ENCODE measurements at places on chromosomes 3 and 15.

- no peak for DNase-seq
Observed at GRCh38 chr3:194744826-194745225, 59.1 kb downstream of the FAM43A start.

DNA sequence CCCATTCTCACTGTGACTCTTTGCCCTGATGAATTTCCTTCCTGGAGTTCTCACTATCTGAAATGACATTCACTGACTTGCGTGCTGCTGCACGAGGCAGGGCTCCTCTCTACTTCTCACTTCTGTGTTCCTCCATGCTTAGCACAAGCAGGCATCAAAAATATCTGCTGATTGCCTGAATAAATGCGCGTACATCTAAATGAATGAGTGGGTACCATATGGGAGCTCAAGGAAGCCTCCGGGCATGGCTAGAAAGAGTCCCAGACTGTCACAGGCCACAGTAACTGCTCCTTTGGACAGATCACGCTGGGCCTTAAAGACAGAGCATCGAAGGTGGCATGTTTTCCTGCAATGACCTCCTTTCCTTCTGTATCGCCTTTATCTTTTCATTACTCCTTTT, 31.6 kb downstream of the HCN4 start:
- no peak for DNase-seq

- no peak for DNase-seq
Observed at GRCh38 chr3:169152319-169152718, 511.2 kb downstream of the MECOM start.

DNA sequence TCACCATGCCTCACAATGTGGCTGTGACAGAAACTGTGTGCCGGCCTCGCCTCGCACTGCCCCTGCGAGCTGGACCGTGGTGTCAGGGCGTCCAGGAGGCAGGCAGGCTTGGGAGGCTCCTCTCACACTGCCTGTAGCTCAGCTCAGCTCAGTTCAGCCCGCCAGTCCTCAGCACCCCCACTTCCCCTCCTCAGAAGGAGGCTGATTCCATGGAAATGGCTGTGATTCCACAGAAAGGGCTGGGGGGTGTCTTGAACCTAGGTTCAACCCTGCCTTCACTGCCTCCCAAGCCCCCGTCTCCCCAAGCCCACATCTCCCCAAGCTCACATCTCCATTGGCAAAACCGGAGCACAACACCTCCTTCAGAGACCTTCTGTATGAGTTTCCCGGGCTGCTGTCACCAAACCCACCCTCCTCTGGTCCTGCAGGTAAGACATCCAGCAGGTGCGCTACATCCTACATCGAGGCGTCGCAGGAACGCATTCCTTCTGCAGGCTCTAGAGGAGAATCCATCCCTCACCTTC, 94.0 kb downstream of the OCA2 start:
- no peak for DNase-seq

GRCh38 chr3:133301194-133301593, 98.7 kb upstream of the BFSP2 start:
- DNase-seq: no peak

DNA sequence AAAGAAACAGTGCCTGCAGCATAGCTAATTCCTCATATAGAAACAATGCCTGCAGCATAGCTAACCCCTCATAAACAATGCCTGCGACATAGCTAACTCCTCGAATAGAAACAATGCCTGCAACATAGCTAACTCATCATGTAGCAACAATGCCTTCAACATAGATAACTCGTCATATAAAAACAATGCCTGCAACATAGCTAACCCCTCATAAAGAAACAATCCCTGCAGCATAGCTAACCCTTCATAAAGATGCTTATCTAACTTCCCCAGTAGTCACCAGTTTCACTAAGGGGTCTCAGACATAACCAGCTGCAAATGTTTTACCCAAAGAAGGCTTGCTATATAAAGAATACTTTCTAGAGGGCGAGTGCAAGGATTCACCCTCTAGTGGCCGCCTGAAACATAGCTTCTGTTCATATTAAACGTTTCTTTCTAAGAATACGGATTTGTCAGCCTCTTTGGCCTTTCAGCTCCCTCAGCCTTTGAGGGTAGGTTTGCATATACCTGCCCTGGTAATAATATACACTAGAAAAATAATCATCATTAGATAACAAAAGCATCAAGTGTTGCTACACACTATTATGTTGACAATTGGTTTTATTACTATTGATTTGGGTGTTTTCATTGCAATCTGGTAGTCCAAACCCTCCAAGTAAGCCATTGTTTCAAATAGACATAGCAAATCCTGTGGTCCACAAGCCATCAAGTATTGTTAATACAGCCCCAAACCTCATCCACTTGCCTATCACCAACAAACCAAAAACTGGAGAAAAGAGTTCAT, 44.4 kb upstream of the FAN1 start:
- no peak for DNase-seq

- DNase-seq: no peak
Observed at GRCh38 chr3:16370872-16371740, 106.1 kb downstream of the OXNAD1 start.

DNA sequence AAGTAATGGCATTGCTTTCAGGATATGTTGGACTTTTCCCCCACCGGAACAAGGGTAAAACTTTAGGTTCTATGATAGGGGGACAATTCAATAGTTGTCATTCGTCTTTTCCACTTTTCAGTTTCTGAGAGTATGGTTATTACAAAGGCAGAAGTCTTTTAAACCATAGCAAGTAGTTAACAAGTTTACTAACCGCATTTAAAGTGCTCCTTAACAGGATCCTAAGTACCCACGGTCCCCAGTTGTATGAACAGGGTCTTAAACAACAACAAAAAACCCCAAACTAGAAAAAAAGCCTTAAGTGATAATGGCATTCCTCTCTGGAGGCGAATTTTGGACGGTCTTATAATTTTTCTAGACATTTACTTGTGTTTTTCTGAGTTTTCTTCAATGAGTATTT, 831 bp downstream of the IFT57 start:
- no peak for DNase-seq

- DNase-seq: no peak
Observed at GRCh38 chr15:52228921-52229320, 37.7 kb upstream of the GNB5 start.

GRCh38 chr15:42582569-42583375, 7.4 kb downstream of the STARD9 start:
- no peak for DNase-seq

DNA sequence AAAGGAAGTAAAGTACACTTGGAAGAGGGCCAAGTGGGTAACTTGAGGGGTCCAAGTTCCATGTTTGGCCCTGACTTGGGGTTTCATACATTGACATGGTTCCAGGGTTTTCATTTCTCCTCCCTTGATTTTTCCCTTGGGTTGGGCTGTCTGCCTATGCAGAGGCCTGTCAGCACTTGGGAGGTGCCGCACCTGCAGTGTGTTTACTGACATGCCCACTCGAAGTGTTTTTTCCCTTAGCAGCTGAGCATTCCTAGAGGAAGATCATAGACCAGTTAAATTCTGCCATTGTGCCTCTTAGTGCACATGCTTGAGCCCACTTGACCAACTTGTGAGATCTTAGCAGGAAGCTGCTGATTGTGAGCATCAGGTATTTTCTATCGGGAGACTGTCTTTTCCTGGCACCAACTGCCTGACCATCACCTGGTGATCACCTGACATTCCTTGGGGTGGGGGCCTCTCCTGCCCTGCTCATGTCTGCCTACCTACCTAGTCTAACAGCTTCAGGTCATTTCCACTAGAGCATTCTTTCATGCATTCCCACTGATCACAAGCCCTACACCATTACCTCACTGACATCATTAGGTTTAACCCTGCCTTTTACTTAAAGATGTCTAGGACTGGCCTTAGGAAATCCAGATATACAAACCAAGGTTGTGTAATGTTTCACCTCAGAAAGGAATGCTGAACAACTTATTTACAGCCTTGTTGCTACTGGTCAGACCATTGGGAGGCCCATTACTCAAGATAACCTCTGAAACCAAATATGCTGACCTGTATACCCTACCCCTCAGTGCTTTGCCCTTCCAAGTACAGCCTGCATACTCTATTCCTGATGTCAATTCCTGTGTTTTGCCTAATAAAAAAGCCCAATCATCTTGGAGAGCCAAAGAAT, 68.3 kb downstream of the CD47 start:
- no peak for DNase-seq

DNA sequence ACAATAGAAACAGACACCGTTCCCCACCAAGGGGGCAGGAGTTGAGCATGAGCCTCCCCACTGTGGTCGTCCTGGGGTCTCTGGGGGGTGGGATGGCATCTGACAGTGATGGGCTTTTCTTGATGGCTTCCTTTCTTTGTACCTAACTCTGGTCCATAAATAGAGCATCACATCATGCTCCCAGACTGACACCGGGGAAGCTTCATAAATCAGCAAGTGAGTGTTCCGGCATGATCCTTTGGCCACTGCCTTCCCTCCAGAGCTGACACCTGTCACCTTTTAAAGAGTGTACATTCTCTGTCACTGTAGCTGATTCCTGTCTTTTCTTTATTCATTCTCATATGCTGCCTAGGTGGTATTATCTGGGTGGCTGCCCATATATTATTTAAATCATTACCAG, 129.9 kb downstream of the ROBO2 start:
- no peak for DNase-seq

- DNase-seq: no peak
Observed at GRCh38 chr3:65177960-65178376, 490.2 kb upstream of the ADAMTS9 start.

DNA sequence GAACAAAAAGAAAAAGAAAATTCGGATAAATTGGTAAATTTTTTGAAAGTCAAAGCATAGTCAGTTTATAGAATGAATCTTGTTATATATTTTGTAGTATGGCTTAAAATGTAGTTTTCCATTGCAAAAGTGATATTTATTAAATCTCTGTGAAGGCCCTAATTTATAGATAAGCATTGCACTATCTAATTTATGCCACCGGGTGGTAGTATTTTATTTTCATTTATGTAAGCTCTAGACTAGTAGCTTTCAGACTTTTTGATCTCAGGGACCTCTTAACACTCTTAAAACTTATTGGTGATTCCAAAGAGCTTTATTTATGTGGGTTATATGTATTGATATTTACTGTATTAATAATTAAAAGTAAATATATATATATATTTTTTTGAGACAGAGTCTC, 133.9 kb upstream of the LRRFIP2 start:
- DNase-seq: no peak

GRCh38 chr15:85956532-85957275, 123.0 kb upstream of the AGBL1 start:
- DNase-seq: no peak

- DNase-seq: no peak
Observed at GRCh38 chr15:60582370-60583036, 103.6 kb upstream of the ICE2 start.

GRCh38 chr3:194623449-194624290, 9.5 kb downstream of the TMEM44 start:
- DNase-seq: no peak

DNA sequence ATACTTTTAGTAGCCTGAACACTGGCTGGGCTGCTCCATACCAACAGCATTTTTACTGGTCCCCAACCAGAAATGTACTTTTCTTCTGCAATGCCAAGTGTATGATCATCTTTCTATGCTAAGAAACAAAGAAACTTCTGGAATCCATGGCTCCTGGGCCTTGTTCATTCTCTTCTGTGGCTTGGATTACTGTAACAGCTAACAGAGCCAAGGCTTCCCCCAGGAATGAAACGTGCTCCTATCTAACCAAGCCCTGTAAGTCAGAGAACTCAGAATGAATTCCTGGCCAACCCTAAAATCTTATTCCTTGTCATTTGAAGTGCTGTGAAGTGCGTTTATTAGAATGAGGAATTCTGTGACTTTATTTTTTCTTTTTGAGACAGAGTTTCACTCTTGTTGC, 102.9 kb upstream of the RAD18 start:
- no peak for DNase-seq

- DNase-seq: no peak
Observed at GRCh38 chr3:179172546-179172945, 24.4 kb downstream of the PIK3CA start.

DNA sequence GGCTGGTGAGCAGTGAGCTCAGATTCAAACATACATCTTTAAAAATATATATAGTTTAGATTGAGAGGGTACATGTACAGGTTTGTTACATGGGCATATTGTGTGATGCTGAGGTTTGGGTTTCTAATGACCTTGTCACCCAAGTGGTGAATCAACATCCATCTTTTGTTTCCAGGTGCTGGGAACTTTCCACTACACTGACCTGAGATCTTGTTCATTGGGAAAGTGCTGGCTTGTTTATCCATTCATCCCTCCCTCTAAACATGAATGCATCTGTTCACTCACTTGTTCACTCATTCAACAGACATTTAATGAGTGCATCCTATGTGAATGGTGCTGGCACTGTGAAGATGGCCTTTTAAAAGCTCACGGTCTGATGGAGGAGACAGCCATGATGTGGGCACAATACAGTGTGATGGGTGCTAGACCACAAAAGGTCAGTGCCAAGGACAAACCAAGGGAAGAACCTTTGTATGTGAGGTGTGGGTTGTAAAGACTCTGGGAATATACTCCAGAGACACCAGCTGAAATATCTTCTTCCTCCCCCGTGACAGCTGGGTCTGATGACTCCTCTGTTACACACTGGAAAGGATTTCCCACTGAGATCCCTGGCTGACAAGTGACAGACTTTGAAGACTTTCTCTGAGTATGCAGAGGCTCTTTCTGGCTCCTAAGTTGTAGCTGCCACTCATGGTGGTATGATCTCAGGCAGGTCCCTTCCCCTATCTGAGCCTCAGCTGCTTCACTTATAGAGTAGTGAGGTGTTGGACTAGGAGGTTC, 16.2 kb upstream of the ITGA11 start:
- DNase-seq: no peak

GRCh38 chr3:163939926-163940325, 1138.4 kb downstream of the SI start:
- DNase-seq: no peak

DNA sequence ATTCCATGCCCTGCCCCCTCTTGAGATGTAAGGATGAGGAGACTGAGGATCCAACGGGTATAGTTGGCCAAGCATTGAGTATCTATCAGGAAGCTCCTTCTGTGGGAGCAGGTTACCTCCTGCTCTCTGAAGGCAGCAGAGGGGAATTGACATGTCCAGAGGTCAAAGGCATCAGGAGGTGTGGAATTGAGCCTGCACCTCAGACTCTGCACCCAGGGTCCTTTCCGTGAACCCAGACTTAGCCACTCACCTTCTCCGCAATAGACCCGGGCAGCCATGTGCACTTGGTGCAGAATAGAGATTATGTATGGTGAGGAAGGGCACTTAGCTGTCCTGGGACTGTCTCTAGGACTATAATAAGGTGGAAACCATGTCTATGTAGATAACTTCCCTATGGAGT, 399.0 kb upstream of the TPM1 start:
- no peak for DNase-seq

GRCh38 chr15:74781431-74782258, at the start of gene CSK:
Gene CSK (plus strand): TSS chr15:74782080. CDS start chr15:74798298, 16,218 bp downstream.
- no peak for DNase-seq

DNA sequence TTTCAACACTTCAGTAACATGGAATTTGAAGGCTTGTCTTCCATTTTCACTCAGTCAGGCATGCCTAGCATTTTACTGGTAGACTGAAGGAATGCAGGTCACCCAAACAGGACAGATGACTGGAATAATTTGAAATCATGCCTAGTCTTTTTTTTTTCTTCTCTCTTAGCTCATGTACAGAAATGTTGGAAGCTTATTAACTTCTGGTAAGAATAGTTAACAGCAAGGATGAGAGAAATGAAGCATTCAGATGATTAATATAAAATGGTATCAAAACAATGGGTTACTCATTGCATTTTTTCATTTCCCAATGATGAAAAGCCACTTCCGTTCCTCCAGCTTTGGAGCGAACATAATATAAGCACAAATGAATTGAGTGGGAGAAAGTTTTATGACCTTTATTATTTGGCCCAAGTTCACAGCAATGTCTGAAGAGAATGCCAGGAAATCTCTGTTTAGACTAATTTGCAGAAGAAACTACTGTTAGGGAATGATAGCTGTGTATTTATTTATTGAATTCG, 431.6 kb upstream of the RASGRP1 start:
- DNase-seq: no peak

All from iPS DF 19.7 (cell line).